ENCODE measurements at places on chromosomes 11 and 22.
A peak's percentile ranks its signal among the peaks of the same experiment; 100 is the strongest.

DNA sequence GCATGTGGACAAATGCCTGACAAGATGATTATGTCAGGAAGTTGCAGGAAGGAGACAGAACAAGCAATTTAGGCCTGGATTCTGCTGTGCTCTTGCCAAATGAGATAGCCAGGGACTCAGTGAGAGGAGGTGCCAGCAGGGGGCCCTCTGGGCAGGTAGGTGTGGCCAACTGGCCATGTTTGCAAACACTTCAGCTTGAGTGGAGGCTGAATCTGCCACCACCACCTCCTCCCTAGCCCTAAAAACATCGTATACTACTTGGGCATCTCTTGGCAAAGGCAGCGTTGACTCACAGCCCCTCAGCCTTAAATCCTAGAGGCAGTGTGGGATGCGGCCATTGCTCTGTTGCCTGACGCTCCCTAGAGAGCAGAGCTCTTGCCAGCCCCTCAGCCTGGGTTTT, 95.1 kb upstream of the PLET1 start:
- no peak for DNase-seq
- H3K36me3 ChIP-seq: no peaks in the 10 kb centered on the region
- no peak overlapping the region for H3K27ac ChIP-seq
- H3K27me3 ChIP-seq: no peaks in the 10 kb centered on the region
- H3K4me1 ChIP-seq: no peaks in the 10 kb centered on the region
- no peak overlapping the region for H3K4me3 ChIP-seq

GRCh38 chr11:94521684-94522083, 9.4 kb downstream of the C11orf97 start:
- H3K4me3 ChIP-seq: no peak overlapping the region
- no peaks in the 10 kb centered on the region for H3K4me1 ChIP-seq
- no peaks in the 10 kb centered on the region for H3K27me3 ChIP-seq
- no peak overlapping the region for H3K27ac ChIP-seq
- DNase-seq: no peak

DNA sequence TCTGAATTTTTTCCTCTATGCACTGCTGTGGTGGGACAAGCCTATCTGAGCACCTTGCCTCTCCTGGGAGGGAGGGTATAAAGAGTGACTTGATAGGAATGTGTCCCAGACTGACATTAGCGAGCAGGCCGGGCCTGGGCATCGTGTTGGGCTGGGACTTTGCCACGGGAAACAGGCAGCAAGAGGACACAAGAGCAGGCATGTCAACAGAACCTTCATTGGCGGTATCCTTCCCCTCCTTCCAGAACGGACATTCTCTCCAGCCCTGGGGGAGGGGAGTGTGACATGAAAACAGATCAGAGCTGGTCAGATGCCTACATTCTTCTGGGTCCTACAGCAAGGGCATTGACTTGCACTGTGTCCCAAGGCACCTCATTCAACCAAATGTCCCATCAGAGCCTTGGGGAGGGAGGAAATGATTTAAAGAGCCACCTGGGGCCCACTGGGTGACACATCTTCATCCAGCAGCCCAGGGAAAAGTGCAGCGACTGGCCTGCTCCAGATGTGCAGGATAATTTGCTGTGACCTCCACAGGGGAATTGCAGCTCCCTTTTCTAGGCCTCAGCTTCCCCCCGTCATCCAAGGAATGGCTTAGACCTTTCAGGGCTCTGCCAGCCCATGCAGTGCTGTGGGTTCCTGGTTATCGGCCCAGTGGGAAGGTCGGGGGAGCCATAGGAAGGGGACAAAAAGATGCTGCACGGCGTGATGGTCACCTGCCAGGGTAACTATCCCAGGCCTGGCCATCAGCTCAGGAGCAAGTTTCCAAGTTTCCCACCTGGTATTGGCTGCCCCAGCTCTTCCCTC, 21.8 kb upstream of the UVRAG start:
- no peaks in the 10 kb centered on the region for H3K27me3 ChIP-seq
- H3K4me3 ChIP-seq: no peak overlapping the region
- no peak for DNase-seq
- no peaks in the 10 kb centered on the region for H3K4me1 ChIP-seq
- no peak overlapping the region for H3K27ac ChIP-seq

- H3K4me3 ChIP-seq: no peak overlapping the region
- no peak for DNase-seq
- H3K36me3 ChIP-seq: no peaks in the 10 kb centered on the region
- H3K27ac ChIP-seq: no peak overlapping the region
- no peaks in the 10 kb centered on the region for H3K4me1 ChIP-seq
- no peaks in the 10 kb centered on the region for H3K27me3 ChIP-seq
Observed at GRCh38 chr22:27459999-27460398, 341.6 kb downstream of the MN1 start.

DNA sequence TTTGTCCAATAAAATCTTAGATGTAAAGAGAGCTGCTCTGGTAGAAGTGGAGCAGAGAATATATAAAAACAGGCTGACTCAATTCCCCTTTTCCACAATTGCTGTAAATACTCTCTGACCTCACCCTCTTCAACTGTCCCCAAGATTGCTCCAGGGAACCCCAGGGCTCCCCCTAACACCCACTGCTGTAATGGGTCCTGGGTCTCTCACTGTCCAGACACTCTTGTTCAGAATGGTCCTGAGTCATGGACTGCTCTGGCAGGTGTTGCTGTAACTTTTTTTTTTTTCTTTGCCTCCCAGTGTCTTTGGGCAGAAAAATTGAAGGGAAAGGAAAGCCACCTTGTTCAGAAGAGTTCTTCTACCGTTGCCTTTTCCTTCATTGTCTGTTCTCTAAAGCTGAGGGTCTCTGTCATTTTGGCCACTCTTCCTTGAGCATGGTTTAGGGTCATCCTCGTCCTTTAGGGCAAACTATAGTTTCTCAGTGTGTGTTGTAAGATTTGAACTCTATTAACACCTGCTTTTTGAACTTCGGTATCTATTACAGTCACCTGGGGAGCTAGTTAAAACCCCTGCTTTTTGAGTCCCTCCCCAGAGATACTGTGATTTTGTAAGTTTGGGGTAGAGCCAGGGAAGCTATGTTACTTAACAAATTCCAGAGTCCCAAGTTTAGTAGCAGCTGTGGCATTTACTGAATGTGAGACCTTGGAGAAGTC, 209.5 kb downstream of the NAV2 start:
- no peaks in the 10 kb centered on the region for H3K4me1 ChIP-seq
- no peak overlapping the region for H3K27ac ChIP-seq
- H3K27me3 ChIP-seq: no peaks in the 10 kb centered on the region

- peak overlapping the region; percentile 42 for H3K27ac ChIP-seq
- no peaks in the 10 kb centered on the region for H3K27me3 ChIP-seq
- no peak for DNase-seq
- H3K4me1 ChIP-seq: peaks cover 20% of the 10 kb centered on the region
Observed at GRCh38 chr11:57792870-57793269, 31.3 kb downstream of the CTNND1 start.

DNA sequence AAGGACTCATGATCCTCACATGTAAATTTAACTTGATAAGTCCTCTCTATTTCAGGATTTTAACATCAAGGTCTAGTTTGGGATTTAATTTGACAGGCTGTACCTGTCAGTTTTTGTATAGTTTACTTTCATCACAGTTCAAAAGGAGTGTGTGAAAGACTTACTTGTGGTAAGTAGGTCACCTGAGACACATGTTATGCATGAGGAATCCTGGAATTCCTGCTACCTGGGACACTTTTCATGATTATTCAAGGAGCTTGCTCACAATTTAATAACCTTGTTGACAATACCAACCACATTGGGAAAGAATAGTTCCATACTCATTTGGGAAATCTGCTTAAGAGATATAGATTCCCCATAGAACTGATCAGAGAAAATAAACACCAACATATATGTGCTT, 15.8 kb upstream of the SLC36A4 start:
- DNase-seq: no peak
- H3K4me1 ChIP-seq: no peaks in the 10 kb centered on the region
- H3K4me3 ChIP-seq: no peak overlapping the region
- H3K27me3 ChIP-seq: no peaks in the 10 kb centered on the region
- H3K27ac ChIP-seq: no peak overlapping the region

GRCh38 chr11:7571640-7572000, 57.8 kb downstream of the PPFIBP2 start:
- DNase-seq: peak; percentile 76
- peaks cover 38% of the 10 kb centered on the region for H3K4me1 ChIP-seq
- no peak overlapping the region for H3K27ac ChIP-seq

- H3K36me3 ChIP-seq: no peaks in the 10 kb centered on the region
- H3K27me3 ChIP-seq: no peaks in the 10 kb centered on the region
- H3K4me3 ChIP-seq: no peak overlapping the region
- no peak overlapping the region for H3K27ac ChIP-seq
- no peak for DNase-seq
Observed at GRCh38 chr11:81496601-81497000, 1237.1 kb downstream of the FAM181B start.

DNA sequence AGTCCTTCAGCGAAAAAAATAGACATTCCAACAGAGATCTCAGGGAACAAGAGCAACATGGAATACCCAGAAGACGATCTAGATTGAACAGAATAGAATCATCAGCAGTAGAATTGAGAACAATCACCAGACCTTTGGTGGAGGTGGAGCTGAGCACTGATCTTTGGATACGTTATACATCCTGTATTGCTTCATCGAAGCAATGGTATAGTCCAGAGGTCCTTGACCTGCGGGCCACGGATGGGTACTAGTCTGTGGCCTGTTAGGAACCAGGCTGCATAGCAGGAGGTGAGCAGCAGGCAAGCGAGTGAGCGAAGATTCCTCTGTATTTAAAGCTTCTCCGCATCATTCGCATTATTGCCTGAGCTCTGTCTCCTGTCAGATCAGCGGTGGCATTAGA, 17.6 kb downstream of the LRRC55 start:
- DNase-seq: no peak
- H3K4me3 ChIP-seq: no peak overlapping the region
- H3K4me1 ChIP-seq: peaks cover 14% of the 10 kb centered on the region
- no peaks in the 10 kb centered on the region for H3K36me3 ChIP-seq

DNA sequence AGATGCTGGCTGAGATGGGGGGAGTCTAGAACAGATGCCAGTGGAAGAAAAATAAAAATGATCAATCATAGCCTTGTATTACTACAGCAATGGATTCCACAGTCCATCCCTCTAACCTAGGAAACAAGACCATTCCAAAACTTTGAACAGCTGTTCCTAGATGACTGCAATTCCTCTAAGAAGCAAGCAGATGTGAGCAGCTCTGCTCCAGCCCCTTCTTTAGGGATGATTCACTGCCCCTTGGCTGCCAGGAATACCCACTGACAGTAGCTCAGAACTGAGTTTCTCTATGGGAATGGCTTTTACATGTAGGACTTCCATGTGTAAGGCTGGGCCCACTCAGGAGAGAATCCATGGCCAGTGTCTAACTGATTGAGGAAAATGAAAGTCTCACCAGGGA, 943.9 kb downstream of the OPCML start:
- no peak overlapping the region for H3K4me3 ChIP-seq
- DNase-seq: no peak
- H3K27me3 ChIP-seq: no peaks in the 10 kb centered on the region
- no peaks in the 10 kb centered on the region for H3K4me1 ChIP-seq
- no peaks in the 10 kb centered on the region for H3K36me3 ChIP-seq
- H3K27ac ChIP-seq: no peak overlapping the region

DNA sequence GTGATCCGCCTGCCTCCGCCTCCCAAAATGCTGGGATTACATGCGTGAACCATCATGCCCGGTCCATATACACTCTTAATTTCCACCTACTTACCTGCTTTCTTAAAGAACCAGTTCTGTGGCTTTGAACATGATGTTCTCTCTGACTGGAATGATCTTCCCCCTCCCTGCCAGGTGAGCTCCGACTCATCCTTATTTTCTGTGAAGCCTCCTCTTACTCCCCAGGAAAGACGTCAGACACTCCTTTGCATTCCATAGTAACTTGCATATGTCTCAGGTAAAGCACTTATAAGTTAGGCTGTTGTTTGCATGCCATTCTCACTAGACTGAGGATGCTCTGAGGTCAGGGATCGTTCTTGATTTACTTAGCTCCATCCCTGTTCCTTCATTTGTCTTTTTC, 91.8 kb upstream of the RAB1B start:
- H3K27ac ChIP-seq: no peak overlapping the region
- no peak for DNase-seq
- H3K4me3 ChIP-seq: no peak overlapping the region

GRCh38 chr11:37451903-37452302, 853.9 kb upstream of the RAG2 start:
- no peaks in the 10 kb centered on the region for H3K36me3 ChIP-seq
- no peak overlapping the region for H3K4me3 ChIP-seq
- H3K27me3 ChIP-seq: no peaks in the 10 kb centered on the region
- H3K4me1 ChIP-seq: no peaks in the 10 kb centered on the region

DNA sequence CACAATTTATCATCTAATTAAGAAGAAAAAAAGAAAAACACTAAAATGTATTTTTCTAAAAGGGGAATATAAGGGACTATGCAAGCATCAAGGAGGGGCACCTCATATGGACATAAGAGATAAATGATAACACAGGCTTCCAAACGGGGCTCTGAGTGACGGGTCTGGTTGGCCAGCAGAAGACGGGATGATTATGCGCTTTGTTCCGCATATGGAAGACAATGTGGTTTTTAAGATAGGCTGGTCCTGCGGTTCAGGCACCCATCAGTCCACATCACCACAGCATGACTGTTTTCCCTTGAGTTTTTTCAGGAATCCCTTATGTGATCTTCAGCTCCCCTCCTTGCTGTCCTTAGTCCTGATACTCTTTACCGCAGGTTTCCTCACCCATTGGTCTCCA, 404.6 kb downstream of the OPCML start:
- no peak for DNase-seq
- no peaks in the 10 kb centered on the region for H3K36me3 ChIP-seq
- no peaks in the 10 kb centered on the region for H3K4me1 ChIP-seq
- H3K27me3 ChIP-seq: peaks cover 7% of the 10 kb centered on the region

DNA sequence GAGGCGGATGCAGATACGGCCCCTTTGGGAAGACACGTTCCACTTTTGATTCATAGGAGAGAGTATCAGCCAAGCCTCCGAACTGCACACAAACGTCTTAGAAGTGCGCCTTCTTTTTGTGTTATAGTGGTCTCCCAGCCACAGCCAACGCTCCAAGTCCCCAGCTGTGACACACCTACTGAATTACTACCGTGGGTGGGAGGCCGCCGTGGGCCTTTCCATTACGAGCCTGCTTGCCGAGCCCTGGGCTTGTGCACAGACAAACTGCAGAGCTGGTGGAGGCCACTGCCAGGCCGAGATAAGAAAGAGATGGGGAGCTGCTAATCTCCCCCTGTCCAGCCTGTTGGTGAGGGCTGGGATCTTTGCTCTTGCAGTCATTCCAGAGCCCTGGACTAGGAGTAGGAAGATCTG, 761 bp downstream of the HMBS start:
- H3K36me3 ChIP-seq: no peaks in the 10 kb centered on the region
- H3K4me1 ChIP-seq: peaks cover 8% of the 10 kb centered on the region
- no peaks in the 10 kb centered on the region for H3K27me3 ChIP-seq

Measured in psoas muscle (tissue), 8 donors.